ENCODE measurements at places on chromosomes 2 and 18.

DNA sequence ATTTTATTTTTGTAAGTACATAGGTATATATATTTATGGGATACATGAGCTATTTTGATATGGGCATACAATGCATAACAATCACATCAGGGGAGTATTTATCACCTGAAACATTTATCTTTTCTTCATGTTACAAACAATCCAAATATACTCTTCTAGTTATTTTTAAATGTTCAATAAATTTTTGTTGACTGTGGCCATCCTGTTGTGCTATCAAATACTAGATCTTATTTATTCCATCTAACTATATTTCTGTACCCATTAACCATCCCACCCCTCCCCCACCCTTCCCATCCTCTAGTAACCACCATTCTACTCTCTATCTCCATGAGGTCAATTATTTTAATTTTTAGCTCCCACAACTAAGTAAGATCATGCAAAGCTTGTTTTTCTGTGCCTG, 157.0 kb downstream of the CD226 start:
- DNase-seq = no peak

DNA sequence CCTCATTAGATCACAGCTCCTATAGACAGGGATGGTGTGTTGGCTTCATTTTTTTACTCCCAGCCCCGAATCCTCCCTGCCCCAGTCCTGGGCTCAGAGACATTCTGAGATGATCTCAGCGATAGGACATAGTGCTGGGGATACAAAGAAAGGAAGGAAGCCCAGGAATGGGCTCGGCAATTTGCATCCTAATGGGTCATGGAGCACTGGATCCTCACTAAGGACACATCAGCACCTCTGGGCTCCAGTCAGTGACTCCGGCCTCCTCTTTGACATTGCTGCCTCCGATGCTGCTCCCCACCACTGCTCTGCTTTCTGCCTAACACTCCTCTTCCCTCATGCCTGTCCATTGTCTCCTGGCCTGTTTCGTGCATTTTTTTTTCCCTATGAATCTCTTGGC, 489.1 kb downstream of the STK39 start:
- no peak for DNase-seq

DNA sequence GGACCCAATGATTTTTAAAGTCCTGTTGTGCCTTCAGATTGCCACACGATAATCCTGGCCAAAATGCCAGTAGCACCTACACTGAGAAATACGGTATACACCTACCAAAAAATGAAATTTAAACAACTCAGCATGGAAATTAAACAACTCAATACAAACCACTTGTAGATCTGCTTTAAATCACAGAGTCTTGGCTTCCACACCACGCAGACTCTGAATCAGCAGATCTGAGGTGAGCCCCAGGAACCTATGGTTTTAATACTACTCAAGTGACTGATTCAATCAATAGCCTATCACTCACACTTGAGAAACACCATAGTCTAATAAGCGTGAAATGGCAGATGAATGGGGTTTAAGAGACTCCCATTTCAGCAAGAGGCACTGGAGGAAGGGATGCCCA, 46.9 kb downstream of the MAP4K3 start:
- DNase-seq = no peak

DNA sequence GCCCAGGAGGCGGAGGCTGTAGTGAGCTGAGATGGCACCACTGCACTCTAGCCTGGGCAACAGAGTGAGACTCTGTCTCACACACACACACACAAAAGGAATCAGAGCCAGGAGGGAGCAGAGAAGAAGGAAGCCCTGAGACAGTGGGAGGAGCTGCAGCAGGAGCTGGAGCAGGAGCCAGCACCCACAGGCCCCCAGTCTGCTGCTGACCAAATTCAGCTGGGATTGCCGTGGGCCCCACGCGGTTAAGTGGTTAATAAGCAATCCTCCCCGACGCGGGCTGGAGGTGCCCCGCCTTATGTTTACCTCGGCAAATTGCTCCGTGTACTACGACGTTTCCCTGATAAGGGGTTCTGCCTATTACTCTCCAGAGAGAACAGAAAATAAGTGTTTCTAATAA, 265.3 kb downstream of the TWIST2 start:
- DNase-seq = no peak

DNA sequence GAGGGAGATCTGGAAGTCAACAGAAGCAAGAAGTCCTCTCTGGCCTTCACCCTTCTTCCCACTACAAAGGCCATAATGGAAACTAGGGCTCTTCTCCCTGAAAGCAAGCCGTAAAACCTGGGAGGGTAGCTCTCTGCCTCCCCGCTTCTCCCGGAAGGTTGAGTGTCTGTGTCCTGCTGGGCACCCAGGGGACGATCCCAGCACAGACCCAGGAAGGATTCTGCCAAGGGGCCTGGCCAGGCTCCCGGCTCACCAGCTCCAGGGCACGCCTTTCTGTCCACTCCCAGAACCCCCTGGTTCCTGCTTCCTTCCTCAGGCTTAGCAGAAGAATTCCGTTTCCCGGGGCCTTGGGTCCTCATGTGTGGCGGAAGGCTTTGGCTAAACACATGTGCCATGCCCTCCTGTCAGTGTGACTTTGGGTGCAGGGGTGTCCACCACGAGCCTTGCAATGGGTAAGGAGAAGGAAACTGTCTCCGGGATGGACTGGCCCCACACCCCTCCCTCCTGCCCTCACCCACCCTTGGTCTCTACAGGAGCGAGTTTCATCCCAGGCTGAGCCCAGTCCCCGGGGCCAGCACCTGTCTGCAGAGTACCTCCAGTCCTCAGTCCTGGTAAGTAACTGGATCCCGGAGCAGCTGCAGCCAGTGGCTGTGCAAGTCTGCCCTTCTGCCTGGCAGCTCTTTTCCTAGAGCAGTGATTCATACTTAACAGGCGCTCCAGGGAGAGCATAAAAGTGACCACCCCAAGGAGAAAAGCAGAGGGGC, 135.8 kb downstream of the TPO start:
- DNase-seq = no peak

- DNase-seq = no peak
These were observed 41.4 kb downstream of the DGKD start for GRCh38 chr2:233395687-233396086.

GRCh38 chr18:7366597-7366996, 135.7 kb downstream of the LRRC30 start:
- no peak for DNase-seq

DNA sequence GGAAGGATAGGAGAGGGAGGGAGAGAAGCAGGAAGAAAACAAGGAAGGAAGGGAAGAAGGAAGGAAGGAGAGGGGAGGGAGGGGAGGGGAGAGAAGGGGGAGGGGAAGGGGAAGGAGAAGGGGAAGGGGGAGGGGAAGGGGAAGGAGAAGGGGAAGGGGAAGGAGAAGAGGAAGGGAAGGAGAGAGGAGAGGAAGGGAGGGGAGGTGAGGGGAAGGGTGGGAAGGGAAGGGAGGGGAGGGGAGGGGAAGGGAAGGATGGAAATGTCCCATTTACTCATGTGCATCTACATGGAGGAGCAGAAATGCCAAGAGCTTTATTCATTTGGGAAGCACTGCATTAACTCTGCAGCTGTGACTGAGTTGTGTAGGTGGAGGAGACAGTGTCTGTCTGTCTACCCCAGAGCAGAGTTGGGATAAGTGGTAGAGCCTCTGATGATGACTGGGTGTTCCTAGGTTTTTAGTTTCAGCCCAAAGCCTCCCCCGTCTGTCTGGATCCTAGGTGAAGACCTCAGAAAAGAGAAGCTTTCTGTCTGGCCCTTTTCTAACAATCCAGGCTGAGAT, 131.3 kb downstream of the COL6A3 start:
- DNase-seq = no peak

All from T-helper 9 cell (primary cell).